Activated gamma-delta T cell treated with anti-CD3 and anti-CD28 coated beads, Interleukin-2, amount 50 U/mL, for 16 hours (primary cell): ENCODE measurements at places on chromosomes 6 and 20.

DNA sequence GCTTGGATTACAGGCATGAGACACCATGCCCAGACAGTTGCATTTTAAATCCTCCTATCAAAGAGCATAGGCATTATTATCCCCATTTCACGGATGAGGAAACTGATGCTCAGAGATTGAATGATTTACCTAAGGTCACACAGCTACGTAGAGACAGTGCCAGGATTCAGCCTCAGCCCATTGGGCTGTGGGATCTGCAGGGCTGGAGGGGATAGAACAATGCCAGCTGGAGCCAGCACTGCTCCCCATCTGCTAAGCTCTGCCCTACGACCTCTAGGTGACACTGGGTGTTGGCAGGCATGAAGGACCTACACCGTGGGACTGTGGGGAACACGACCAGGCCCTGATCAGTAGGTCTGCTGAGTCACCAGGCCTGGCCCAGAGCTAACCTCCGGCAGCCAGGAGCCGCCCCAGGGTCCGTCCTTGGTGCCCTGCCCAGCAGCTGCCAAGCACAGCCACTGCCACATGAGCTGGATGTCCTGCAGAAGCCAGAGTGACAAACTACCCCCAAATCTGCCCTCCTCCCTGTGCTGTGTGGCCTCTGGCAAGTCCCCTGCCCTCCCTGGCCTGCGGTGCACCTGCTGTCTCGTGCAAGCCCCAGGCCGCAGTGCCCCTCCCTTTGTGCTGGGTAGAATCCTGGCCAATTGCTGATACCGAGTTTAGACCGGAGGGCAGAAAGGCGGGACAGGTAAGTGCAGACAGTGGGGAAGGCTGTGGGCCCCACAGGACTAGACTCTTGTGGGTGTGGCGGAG lies 47.6 kb upstream of the PTGIS start:
- no peak for DNase-seq

DNA sequence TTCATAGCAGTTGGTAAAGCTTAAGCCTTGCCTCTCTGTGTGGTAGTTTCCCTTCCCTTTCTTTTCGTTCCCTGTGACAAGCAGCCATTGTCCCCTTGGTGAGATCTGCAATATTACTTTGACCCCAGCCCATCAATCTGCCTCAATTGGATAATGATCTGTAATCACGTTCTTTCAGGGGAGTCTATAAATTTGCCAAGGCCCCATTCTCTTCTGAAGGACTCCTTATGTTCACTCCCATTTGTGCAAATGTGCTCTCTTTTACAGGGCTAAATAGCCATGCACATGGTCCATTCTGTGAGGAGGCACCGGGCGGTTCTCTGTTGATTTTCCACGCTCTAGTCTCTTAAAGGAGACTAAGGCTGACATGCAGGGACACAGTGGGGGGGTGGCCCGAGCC lies 660.4 kb upstream of the SLC35B3 start:
- no peak for DNase-seq

- DNase-seq = no peak
Observed at GRCh38 chr20:63343460-63344445, 17.4 kb downstream of the CHRNA4 start.

DNA sequence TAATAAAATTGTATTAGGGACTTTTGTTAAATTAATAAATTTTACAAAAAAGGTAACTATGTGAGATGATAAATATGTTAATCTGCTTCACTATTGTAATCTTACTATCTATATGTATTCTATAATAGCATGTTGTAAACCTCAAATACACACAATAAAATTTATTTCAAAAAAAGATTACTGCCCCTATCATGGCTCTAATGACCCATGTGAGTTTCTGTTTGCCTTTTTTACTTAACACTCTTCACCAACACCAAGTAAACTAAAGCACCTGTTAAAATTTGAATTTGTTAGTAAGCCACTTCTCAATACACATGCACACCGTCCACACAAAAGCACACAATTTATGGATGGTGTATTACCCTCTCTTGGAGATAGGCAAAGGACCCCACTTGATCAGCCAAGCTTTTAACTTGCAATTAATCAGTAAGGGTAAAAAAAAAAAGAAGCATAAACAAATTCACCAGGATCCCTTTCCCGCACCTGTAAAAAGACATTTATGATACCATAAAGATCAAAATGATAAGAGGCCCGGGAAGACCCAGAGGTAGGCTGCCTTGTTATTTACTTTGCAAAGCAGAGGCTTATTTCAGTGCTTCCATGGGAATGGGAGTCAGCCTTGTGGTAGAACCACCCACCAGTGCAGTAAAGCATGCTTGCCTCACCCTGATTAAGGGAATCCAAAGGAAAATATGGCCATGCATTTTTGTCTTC lies 28.6 kb upstream of the PKHD1 start:
- DNase-seq = no peak

- DNase-seq = no peak
Observed at GRCh38 chr20:43723735-43724134, 3.1 kb downstream of the GTSF1L start.

DNA sequence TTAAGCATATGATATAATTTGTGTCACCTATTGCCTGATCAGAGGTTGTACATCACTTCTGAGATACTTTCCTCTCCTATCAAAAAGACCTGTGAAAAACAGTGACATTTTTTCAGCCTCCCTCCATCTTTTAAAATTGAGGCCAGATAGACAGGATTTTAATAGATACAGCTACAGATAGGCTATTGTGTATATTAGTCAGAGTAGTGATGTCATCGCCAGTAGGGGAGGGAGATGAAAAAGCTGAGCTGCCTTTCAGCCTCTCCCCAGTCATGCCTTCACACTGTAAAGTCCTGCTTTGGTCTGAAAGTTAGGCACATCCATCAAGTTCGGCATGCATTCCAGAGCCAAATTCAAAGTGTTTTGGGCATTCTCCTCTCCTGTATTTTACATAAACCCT lies 7.9 kb upstream of the PABPC1L start:
- no peak for DNase-seq

GRCh38 chr20:23507346-23507745 lies 16.4 kb downstream of the CST8 start:
- DNase-seq = no peak

GRCh38 chr6:46909371-46909770 lies 12.4 kb downstream of the ADGRF5 start:
- DNase-seq = no peak

DNA sequence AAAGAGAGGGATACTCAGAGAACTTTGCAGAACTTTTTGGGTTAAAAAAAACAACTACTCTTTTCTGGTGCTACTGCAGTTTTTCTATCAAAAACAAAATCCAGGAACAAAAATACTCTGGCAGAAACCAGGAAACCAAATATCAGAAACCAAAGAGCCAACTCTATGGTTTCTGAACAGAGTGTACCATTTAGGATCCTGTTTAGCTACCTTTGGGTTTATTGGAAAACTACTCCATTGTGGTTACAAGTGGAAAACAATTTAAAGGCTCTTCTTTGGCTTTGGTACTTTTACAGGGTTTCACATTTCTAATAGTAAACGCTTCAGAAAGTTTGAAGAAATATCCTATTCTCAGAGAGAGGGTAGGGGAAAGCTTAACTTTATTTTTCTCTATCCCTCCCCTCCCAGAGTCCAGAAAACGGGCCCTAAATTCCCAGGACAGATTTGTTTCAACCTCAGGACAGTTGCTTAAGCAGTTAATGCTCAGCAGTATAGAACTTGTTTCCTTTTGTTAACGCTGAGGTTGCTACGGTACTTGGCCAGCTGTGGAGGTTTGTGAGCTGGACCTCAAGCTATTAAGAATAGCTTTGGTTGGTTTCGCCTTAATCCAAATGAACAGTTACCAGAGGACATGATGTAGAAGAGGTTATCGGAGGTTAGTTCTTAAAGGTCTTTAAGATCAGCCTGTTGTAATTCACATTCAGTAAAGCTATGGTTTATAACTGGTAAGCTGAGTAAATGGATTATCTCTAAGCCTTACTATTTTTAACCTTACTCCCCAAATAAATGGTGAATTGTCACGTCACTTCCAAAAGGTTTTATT lies 47.9 kb downstream of the FOXO3 start:
- DNase-seq = no peak

GRCh38 chr6:88858455-88858854 lies 105.0 kb downstream of the RNGTT start:
- no peak for DNase-seq

- no peak for DNase-seq
Observed at GRCh38 chr6:44432227-44432626, 44.7 kb downstream of the CDC5L start.

GRCh38 chr6:32553037-32553742 lies 23.1 kb upstream of the HLA-DRB5 start:
- DNase-seq = no peak

- no peak for DNase-seq
Observed at GRCh38 chr6:168222115-168223043, 97.2 kb downstream of the DACT2 start.

DNA sequence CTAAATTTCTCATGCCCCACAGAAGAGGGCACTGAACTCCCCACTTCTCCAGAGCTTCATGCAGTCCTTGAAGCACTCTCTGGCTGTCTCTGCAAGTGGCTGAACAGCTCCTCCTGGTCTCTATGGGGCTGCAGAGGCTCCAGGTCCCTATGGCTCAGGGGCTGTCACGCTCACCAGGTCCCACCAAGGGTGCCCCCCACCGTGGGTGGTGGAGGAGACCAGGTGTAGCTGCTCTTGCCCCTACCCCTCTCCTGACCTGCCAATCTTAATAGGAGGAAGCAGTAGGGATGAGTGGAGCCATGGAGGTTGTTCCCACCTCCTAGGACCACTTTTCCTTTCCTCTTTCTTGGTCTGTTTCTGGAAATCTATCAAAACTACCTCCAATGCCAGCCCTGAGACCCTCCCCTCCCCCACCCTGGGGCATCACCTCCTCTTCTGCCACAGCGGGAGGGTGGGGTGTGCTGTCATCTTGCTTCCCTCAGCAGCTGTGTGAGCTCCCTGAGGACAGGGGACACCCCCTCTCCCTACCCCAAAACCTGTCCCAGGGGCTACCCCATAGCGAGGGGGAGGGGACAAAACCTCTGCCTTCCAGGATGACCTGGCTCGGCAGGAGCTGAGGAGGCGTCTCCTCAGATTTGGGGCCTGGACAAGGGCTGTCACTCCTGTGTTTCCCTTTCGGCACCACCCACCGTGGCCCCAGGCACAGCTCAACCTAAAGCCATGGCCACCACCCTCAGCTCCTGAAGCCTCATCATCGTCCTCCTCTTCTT lies 12.0 kb upstream of the RAET1E start:
- DNase-seq = no peak

- no peak for DNase-seq
Observed at GRCh38 chr20:20174089-20174835, 121.9 kb downstream of the CFAP61 start.

DNA sequence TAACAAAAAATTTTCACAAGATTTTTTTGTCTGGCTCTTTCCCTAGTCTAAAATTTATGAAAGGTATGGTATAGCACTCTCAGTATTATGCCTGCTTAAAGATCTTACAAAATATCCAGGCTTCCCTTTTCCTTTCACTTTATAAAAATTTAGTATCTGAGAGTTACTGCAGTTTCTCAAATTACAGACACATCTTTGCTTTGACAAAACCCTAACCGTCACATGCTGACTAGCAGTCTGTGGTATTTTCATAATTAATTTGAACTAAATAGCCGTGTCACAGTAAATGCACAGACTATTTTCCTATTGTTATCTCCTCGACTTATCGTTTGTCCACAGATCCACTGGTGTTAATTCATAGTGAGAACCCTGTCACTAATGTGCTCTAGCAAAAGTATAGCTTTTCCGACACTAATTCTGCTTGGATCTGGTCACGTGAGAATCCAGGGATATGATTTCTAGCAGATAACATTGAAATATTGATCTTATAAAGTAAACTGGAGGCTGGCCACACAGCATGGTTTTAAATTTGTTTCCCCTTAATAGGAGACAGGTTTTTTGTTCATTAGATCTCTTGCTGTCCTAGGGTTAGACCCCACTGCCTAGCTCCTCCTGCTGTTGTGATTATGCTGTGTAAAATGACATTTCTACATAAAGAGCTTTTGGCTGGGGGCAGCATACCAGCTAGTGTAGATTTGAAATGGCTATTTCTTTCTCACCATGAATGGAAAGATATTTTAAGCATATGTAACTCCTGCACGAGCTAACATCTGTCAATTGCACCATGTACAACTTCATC lies 340.6 kb upstream of the SASH1 start:
- no peak for DNase-seq

- DNase-seq = no peak
Observed at GRCh38 chr6:170445487-170445886, 107.6 kb downstream of the PSMB1 start.

GRCh38 chr6:38527371-38527770 lies 112.4 kb downstream of the BTBD9 start:
- DNase-seq = no peak

- no peak for DNase-seq
Observed at GRCh38 chr6:167699141-167699931, 127.4 kb upstream of the AFDN start.

DNA sequence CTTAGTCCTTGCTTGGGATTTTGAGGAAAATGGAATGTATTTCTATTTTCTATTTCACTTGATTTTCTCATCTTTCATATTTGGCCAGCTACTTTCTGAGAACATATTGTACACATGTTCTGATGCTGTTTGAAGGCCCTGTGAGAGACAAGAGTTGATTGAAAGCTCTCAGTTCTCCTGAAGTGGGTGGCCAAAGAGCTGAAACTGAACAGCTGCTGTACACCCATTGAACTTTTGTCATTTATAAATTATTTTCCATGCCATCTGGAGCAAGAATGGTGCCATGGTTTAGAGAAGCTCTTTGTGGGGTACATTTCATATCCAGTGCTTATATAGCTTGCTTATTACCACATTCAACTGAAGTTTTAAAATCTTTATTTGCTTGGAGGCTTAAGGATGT lies 298.3 kb downstream of the PRL start:
- no peak for DNase-seq

- no peak for DNase-seq
Observed at GRCh38 chr6:106128981-106129781, 43.0 kb downstream of the PRDM1 start.

DNA sequence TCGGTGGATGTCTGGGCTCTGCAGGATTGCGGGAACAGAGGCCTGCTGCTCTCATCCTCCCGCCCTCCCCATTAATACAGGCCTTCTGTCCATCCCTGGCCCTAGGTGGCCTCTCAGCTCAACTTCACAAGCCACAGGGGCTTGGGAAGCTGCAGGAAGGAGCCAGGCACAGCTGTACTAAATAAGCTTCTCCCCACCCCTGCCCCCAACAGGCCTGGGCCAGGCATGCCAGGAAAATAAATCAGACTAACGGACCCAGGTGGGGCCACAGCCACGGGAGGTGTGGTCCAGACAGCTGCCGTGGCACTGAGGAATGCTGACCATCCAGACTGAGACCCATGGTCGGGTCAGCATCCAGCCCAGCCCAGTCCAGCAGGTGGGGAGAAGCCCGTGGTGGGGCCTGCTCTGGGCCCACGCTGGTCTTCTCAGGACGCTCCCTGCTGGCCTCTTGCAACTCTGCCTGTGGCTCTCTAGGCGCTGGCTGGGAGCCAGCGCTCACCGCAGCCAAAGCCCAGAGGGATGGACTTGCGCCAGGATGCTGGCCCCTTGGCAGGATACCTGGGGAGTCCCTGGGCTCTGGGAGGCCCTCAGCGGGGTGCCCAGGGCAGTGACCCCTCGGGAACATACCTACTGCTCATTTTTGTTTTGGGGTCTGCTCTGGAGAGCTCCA lies 8.6 kb upstream of the YTHDF1 start:
- DNase-seq = no peak
